ENCODE measurements at places on chromosomes 2 and 18.

DNA sequence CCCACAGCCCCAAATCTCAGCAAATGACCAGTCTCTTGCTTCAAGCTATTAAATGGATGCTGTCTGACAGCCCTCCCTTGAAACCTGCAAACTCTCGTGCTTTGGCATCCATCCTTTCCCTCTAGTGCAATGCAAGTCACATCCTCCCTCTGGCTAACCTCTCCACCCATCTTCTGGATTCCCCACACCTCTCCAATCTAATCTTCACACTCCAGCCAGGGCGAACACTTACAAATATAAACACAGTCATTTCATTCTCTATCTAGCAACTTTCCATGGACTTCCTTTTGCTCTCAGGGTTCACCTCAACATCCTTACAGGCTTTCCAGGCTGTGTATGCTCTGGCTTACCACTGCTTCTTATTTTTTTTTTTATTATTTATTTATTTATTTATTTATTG, 10.1 kb upstream of the NARS1 start:
- no peak for DNase-seq

GRCh38 chr2:167200019-167200418, 311.7 kb downstream of the XIRP2 start:
- no peak for DNase-seq

DNA sequence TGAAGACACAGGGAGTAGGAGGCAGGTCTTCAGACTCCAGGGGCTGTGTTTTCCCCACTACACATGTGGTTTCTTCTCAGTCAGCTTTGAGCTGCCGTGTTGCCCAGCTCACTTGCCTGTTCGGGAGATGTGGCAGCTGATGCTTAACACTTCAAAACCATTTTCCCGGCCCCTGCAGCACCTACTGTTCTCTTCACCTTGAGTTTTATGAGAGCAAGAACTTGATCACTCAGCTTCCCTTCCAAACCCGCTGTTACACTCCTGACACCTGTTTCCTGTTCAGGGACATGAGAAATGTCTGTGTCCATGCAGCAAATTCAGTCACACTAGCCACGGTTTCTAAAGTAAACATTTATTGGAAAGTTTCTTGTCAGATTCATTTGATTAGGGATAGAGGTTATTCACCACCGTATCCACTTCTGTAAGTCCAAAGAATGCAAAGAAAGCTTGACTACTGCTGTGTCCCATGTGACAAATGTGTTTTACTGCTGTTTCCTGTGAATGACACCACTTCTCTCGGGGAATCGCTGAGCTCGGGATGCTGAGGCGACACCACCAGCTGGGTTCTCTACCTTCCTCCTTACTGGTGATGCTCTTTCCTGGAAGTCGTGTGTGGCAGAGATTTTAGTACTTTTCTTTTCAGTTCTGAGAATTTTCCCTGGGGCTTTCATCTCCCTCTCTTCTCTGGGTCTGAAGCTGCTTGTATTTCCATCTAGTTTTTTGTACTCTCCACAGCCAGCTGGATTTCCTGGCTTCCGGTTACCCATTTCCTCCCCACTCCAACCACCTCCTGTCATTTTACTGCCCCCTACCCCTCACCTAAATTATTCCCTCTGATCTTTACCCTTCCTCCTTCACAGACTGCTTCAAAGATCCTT, 91.7 kb downstream of the KLF7 start:
- peak; percentile 84 for DNase-seq

GRCh38 chr18:49565612-49566011, 3.8 kb downstream of the LIPG start:
- DNase-seq, result no peak

DNA sequence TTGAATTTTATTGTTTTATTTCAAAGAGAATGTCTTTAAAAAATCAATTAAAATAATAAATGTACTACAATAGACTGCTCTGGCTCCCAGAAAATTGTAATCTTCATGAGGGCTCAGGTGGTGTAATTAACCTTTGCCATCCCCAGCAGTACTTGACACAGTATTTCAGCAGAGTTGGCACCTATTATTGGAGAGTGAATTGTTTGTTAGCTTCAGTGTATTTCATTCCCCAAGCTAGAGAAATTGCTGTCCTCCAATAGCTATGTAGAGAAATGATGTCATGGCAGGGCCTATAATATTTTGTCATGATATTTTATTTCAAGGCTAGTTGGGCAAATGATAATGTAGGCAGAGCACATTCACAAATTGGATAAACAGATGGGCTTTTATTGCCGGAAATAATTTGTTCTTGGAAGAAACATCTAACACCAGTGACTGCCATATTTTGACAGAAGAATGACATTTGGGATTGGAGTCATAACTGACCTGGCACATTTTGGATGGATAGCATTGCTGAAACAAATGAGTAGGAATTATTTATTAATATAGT, 712.0 kb upstream of the NXPH2 start:
- DNase-seq, result no peak

DNA sequence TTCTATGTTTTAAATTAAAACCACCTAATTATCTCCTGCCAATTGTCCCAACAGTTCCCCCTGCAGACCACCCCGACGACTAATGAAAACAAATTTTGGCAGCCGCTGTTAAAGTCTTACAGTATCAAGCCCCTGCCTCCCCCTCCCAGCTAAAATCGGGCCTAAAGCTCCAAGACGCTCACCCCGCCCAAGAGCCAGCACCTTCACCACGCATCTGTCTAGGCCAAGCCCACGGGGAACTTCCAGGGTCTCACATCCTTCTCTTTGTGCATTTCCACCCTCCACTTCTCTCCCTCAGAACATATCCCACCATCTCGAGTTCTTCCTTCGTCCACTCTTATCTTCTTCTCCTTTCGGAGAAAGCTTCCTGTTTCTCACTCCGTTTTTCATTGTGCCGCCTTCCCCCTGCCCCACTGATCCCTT, 445 bp downstream of the PRPF40A start:
- DNase-seq, result no peak

DNA sequence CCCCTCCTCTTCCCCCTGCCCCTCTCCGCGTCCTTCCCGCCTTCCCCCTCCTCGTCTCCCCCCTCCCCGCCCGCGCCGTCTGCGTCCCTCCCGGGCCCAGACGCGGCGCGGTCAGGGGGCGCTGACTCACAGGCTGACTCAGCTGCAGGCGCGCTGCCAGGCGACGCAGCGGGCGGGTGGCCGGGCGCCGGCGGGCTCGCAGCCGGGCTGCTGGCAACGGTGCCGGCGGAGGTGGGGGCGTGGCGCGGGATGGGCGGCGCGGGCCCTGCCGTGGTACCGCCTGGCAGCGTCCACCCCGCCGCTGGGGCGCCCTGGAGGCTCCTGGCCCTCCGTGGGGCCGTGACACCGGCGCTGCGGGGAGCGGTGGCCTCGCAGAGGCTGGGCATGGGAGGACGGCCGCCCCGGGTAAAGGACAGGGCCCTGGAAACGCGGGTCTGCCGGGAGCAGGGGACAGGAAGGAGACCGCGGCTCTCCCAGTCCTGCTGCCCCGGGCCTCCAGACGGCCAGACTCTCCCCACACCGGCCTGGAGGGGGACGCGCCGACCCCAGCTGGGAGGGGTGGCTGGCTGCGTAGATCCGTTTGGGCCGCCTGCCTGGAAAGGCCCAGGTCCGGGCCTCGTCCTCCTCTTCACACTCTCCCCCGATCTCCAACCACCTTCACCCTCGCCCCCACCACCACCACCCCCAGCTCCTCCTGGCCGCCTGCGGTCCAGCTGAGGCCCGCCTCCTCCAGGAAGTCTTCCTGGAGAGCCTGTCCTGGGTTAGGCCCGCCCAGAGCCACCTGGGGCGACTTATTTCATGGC, 10.0 kb upstream of the PROC start:
- DNase-seq, result peak; percentile 95

DNA sequence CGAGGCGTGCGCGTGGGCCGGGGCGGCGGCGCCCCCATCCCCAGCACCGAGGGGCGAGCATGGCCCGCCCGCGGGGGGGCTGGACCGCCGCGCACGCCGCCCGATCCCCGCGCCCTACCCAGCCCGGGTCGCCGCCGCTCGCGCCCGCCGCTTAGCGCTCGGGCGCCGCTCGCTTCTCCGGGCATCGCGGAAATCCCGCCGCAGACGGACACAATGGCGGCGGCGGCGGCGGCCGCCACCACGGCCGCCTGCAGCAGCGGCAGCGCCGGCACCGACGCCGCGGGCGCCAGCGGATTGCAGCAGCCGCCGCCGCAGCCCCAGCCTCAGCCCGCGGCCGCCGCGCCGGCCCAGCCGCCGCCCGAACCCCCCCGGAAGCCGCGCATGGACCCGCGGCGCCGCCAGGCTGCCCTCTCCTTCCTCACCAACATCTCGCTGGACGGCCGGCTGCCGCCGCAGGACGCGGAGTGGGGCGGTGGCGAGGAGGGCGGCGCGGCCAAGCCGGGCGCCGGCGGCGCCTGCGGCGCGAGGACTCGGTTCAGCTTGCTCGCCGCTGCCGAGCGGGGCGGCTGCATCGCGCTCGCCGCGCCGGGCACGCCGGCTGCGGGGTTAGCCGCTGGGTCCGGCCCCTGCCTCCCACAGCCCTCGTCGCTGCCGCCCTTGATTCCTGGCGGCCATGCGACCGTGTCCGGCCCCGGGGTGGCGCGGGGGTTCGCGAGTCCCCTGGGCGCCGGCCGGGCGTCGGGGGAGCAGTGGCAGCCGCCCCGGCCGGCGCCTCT, 453 bp downstream of the CABLES1 start:
- peak; percentile 80 for DNase-seq

GRCh38 chr2:229085439-229085838, 185.6 kb downstream of the PID1 start:
- no peak for DNase-seq

DNA sequence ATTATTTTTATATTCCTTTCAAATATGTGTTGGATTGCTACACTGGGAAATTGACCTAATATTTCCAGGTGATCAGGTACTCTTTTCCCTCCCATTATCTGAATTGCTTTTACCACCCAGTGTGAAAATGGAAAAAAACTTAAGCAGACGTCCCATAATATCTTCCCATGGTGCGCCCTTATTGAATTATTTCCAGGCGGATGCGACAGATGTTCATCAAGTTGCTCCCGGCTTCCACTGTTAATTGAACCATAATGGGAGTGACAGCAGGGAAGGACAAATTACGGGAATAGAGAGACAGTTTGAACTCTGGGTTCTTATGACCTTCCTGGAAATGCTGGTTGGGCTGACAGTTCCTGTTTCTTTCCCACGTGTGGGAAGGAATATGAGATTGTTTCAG, 93.3 kb downstream of the THSD7B start:
- DNase-seq, result no peak

Data from activated CD4-positive, alpha-beta T cell treated with anti-CD3 and anti-CD28 coated beads, Interleukin-2, amount 10 ng/mL, durations not matched to agents 24 days and 14 days (primary cell).